ENCODE measurements at places on chromosomes 12 and 14. TPM values are rescaled to one million over a fixed set of nuclear protein-coding genes. Genes with fewer than 3 reads are reported as not detected.

THAP2 gene
- 5.4 TPM for total RNA-seq

RASAL1 gene
- total RNA-seq = not detected

INHBC gene
- not detected for total RNA-seq

KRT83 gene
- total RNA-seq = not detected

SOX5 gene
- total RNA-seq = 22.1 TPM

COQ5 gene
- total RNA-seq = 20.9 TPM

HOXC9 gene
- 0.44 TPM for total RNA-seq

KCNA5 gene
- not detected for total RNA-seq

SDSL gene
- 4.1 TPM for total RNA-seq

LBHD2 gene
- total RNA-seq = not detected

AKAP5 gene
- 0.84 TPM for total RNA-seq

RNASE3 gene
- not detected for total RNA-seq

C3AR1 gene
- 42.9 TPM for total RNA-seq

SLC5A8 gene
- total RNA-seq = not detected

TTLL5 gene
- total RNA-seq = 23.7 TPM

RARG gene
- 23.5 TPM for total RNA-seq

CLEC9A gene
- not detected for total RNA-seq

KCNC2 gene
- total RNA-seq = not detected

SLC38A6 gene
- total RNA-seq = 24.6 TPM

BCL2L2 gene
- 48.8 TPM for total RNA-seq

MIP gene
- not detected for total RNA-seq

RDH12 gene
- total RNA-seq = not detected

MANSC4 gene
- total RNA-seq = not detected

CFAP54 gene
- total RNA-seq = 2.2 TPM

MANSC1 gene
- total RNA-seq = 20.1 TPM

B3GNT4 gene
- total RNA-seq = not detected

SERPINA10 gene
- total RNA-seq = not detected

RNU4-1 gene
- not detected for total RNA-seq

HOXC13 gene
- not detected for total RNA-seq
